Stimulated activated CD8-positive, alpha-beta memory T cell treated with anti-CD3 and anti-CD28 coated beads, Interleukin-4, amount 100 ng/mL, for 1 hour (primary cell): ENCODE measurements at places on chromosomes 4 and X.

DNA sequence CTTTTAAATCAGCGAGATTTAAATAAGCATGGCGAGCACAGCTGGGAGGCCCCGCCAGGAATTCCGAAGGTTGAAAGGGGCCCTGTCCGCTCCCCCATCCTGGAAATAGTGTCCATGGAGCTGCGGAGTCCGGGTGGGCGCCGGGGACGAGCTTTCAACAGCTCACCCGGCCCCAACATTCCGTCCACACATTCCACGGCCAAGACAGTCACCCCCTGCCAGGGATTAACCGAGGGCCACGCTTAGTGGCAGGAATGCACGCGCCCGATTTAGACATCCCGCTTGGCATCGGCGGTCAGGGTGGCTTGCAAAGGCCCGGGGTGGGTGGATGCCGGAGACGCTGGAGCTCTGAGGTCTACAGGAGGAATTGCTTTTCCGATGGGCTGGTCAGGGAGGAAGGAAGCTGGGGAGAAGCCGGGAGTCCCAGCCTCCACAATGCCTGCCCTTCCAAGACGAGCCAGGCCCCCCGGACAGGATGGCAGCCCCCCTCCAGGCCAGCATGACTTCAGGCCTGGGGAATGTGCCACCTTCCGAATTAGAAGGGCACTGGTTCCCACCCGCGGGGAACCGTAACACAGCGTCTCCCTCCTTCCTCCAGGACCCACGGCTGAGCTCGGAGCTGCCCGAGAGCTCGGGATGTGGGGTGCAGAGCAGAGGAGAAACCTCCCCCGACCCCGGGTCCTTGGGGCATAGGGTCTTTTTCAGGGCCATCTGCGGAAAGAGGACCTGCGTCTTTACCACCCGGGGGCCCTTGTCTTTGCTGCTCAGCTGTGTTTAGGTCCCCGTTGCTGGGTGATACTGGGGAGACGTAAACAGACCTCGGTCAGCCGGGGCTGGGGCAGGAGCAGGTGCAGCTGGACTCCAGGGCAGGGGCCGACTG lies 26.9 kb upstream of the PPP2R3B start:
- DNase-seq: no peak

- no peak for DNase-seq
These were observed 22.4 kb downstream of the TLR2 start for GRCh38 chr4:153706519-153706918.

DNA sequence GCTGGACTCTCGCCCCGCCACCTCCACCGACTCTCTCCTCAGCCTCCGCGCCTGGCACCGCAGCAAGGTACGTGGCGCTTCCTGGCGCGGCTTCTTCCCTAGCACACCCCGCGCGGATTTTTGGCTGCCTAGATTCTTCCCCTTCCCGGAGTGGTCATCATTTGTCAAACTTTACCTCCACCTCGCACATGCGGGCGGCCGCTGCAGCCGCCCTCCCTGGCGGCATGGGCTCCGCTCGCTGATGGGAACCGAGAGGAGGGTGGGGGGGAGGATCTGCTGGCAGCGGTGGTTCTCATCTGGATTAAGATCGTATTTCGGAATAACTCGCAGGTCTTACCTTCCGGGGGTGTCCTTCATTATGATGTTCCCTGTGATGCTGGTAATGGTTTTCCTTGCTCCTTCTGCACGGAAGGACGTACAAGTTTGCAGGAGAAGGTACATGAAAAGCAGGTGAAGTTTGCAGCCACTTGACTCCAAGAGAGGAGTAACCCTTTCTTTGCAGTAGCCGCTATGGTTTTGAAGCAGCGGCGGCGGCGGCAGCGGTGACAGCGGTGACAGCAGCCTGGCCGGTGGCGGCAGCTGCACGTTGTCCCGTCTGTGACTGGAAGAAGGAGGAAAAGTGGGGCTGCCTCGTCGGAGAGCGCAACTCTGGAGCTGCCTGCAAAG lies 2183.9 kb upstream of the TENM3 start:
- no peak for DNase-seq

DNA sequence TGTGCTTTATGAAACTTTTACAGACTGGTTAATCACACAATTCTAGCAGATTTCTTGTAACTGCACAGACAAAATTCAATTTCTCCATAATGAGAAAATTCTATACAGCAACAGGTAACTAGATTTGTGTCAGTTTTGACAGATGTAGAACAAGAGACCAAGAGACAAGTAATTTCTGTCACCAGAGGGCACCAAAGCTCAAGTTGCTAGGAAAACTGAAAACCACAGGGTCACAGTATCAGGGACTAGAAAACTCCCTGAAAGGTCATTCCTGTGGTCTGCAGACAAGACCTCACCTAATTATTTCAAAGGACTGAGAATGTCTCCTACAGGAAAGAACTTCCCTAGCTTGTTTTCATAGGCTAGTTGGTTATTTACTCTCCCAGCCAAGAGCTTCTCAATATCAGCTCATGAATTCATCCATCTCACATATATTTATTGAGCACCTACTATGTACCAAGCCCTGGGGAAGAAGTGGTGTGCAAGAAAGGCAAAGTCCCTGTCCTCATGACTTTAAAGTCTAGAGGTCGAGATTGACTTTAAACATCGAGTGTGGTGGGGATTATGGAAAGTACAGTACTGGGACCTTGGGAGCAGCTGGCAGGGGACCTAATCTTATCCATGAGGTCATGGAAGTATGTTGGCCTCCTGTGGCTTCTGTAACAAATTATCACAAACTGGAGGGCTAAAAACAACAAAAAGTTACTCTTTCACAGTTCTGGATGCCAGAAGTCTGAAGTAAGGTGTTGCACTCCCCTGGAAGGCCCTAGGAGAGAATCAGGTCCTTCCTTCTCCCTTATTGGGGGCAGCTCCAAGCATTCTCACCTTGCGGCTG lies 47.8 kb upstream of the SETD7 start:
- no peak for DNase-seq

GRCh38 chr4:6047130-6047673 lies 29.0 kb upstream of the C4orf50 start:
- DNase-seq: no peak

GRCh38 chrX:71103110-71103983 lies 3.2 kb downstream of the CXorf65 start:
- DNase-seq: no peak

- no peak for DNase-seq
These were observed 3.6 kb downstream of the ATP10D start for GRCh38 chr4:47488706-47489105.

- DNase-seq: no peak
These were observed 134.2 kb downstream of the AFF2 start for GRCh38 chrX:148634591-148634990.

DNA sequence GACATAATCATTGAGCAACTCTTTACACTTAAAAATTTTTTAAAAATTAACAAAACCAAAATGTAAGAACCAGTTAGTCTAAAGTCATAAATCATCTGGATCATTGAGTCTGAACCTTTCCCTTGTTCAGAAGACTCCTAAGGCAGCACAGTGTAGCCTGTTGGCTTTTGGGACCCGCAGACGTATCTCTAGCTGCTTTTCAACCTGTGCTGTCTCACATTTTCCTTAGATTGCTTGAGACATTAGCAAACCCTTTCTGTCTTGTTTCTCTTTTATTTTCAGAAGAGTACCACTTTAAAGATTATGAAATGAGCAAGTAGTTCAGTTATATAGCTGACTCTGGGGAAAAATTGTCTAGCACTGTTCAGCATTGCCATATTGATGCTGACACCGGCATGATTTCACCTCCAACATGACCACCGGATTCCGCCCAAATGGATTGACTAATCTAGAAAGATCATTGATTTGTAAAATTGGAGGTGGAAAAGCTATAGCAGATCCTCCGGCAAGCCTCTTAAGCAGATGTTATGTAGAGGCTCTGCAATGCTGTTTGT lies 8.9 kb downstream of the TCEANC start:
- no peak for DNase-seq

DNA sequence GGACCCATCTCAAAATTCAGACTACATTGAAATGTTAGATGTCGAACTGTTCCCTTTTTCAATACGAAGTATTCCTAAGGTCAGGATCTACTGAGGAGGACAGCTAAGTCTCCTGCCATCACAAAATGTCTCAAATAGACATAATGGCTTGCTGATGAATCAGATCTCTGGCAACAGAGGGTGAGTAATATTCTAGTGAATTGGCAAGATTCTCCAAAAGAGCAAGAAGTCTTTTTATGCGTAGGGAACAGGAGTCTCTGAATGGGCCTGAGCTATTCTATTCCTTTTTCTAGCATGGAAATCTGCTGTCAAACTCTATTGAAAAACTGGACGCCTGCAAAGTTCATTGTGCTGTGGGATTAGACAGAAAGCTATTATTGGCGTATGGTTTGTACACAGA lies 145.4 kb downstream of the FNIP2 start:
- DNase-seq: no peak

DNA sequence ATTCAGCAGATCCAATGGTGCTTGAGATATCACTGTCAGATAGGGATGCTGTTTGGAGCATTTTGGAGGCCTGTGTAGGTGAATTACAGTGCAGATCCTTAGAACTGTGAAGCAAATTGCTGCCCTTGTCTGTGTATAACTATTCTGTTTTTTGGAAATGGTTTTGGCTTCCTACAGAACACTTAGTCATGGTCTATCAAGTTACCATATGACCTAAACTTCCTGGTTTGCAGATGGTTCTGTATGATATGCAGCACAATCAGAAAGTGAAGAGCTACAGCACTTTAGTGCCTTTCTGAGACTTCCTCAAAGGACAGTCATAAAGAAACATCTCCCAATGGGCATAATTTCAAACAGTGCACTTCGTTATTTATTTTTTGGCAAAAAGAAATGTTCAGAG lies 688.6 kb downstream of the SH3BGRL start:
- no peak for DNase-seq

- DNase-seq: no peak
These were observed 90.6 kb upstream of the CBR4 start for GRCh38 chr4:169100670-169101101.

GRCh38 chr4:72966652-72967051 lies 102.9 kb downstream of the COX18 start:
- DNase-seq: no peak

- no peak for DNase-seq
These were observed 534.9 kb upstream of the DIPK2B start for GRCh38 chrX:45735571-45735970.

- DNase-seq: no peak
These were observed 55.1 kb upstream of the BCOR start for GRCh38 chrX:40152741-40153344.
